ENCODE measurements at places on chromosomes 6 and 20.

GRCh38 chr6:152261179-152261578 lies 376.0 kb downstream of the SYNE1 start:
- no peak for DNase-seq

DNA sequence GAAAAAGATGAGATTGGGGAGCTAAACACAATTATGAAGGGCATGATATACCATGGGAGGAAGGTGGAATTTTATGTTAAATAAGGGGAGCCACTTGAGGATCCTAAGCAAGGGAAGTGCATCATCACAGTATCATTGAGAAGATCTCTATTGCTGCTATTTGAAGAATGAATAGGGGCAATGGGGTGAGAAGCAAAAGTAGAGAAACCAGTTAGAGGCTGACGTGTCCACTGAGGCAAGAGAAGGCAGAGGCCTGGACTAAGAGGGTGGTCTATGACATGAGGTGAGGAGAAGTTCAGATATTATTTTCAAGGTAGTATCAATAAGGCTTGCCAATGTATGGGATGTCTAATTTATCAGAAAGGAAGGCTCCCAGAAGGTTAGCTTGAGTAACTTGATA lies 111.6 kb downstream of the TENT5A start:
- no peak for DNase-seq

GRCh38 chr6:98724537-98724936 lies 109.8 kb upstream of the POU3F2 start:
- no peak for DNase-seq

DNA sequence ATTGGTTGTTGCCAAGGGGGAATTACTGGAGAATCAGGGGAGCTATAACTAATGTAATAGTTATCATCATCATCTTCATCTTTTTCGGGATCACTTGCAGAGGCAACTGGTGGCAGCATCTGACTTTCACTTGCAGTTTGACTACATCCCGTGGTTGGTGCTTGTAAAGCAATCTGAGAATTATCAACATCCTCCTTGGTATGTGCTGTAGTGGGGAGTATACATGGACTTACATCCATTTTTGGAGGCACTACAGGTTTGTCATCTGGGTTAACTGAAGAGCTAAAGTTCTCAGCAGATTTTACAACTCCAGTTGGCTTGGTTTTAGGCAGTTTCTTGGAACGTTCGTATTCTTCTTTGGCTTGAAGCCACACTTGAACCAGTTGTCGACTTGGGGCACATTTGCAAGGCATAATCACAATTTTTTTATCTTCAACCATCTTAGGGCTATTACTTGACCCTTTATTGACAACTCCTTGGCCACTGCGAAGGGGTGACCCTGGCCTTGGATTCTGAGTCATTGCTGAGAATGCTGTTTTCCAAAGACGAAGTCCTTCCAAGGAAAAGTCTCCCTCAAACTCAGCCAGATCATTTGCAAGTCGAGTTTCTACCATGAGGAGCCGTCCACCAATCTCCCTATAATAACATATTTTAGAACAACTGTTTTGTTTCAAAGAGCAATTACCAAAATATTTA lies 115.5 kb downstream of the REV3L start:
- DNase-seq, result no peak

DNA sequence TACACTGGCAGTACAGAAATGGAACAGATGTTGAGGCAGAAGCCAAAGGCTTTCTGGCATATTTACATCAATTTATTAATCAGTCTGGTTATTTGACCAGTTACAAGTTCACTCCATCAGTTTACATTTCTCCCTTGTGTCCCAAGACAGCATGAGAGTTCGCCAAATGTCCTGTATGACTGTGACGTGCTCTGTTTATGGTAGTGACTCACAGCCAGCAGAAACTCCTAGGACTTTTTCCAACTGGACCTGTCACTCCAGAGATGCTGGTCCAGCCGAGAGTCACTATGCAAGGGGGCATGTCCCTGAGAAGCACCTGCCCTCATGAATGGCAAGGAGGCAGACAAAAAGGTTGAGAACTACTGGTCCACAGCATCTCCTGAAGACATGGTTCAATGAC lies 160.0 kb downstream of the LRFN2 start:
- DNase-seq, result no peak

DNA sequence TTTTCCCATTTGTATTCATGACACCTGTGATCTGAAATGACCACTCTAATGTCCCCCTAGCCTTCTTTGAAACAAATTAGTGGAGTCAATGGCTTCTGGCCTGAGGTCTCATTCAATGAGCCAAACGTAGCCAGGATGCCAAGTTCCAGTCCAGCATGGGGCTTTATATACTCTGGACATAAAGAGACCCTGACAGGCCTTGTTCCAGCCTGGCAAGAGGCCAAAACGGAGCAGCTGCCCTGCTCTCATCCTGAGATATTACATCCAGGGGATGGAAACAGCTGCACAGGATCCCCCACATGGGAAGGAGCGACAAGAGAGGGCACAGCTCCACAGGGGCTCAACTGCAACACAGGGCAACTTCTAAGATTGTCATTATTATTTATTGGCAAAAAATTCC lies 437.8 kb downstream of the CDH26 start:
- DNase-seq, result no peak

- DNase-seq, result no peak
Measured at GRCh38 chr6:56551409-56552120, 91.1 kb downstream of the DST start.

- peak; percentile 28 for DNase-seq
Measured at GRCh38 chr6:148760568-148761526, 14.0 kb downstream of the UST start.

DNA sequence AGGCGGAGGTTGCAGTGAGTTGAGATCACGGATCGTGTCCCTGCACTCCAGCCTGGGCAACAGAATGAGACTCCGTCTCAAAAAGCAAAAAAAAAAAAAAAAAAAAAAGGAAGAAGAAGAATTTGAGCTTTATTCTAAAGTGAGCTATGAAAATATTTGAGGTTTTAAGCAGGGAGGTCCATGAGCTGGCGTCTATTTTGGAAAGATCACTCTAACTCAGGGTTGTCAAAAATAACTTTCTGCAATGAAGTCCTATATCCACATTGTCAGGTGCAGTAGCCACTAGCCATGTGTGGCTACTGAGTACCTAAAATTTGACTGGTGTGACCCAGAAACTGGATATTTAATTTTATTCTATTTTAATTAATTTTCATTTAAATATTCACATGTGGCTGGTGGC lies 217.1 kb downstream of the PTPRT start:
- DNase-seq, result no peak

DNA sequence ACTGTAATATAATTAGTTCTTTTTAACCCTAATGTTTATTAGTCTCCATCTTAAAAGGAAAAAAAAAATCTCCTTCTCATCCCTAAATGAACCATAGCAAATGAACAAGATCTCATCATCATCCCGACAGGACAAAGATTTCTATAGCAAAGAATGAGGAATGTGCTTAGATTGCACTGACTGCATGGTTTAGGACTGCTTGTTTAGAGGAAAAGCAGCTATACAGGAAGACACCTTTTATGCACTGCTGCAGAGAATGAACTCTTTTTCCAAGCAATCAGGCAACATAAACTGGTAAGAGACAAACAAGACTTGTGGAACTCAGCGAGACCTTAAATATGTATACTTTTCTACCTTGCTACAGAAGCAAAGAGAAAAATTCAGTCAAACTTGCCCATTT lies 26.8 kb downstream of the CSNK2A1 start:
- no peak for DNase-seq

DNA sequence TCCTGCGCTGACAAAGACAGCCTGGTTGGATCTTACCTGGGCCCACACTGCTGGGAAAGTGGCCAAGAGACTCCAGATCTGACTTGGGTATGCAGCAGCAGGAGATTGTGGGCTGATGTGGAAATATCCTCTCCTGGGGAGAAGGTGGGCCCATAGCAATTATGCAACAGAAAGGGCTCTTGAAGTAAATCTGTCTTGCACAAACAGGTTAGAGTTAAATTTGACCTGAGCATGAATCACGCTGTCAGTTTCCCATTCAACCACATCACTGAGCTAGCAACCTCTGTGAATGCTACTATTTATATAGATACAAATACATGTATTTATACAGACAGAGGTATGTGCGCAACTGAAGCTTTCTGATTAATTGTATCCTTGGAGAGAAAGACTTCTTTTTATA lies 28.3 kb upstream of the PDYN start:
- DNase-seq, result no peak

GRCh38 chr6:20352346-20352745 lies 49.3 kb upstream of the E2F3 start:
- DNase-seq, result no peak

DNA sequence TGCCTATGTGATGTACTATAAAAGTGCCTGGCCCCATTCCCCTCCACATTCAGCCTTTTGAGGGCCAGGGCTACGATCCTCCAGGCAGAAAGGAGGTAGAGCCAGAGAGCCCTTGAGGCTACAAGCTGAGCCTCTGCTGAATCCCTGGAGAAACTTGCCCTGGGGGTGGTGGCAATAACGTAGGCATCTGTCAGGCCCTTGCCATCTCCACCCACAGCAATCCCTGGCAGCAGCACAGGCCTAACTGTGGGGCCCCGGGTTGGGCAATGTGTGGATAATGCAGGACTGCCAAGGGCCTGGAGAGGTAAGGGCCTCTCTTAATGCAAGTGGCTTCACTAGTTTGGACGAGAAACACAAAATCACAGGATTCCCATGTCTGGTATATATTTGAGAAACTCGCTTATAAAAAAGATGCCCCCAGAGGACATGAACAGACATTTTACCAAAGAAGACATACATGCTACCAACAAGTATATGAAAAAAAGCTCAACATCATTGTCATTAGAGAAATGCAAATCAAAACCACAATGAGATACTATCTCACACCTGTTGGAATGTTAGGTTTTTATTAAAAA lies 99.0 kb downstream of the QRSL1 start:
- no peak for DNase-seq

DNA sequence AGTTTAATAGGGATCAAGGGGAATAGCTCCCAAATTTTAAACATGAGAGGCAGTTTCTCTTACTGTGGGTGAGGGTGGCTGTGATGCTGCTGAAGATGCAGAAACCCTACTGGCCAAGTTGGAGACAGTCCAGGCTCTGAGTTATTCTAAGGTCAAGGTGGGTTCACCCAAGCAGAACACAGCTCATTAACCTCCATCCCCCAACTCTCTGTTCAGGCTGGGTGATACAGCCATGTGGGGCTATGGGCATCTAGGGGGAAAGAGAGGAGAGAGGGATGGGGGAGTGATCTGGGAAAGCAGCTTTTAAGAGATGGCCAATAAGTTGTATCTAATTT lies 18.9 kb upstream of the TRAM2 start:
- no peak for DNase-seq

- no peak for DNase-seq
Measured at GRCh38 chr20:59828125-59829053, 105.0 kb downstream of the SYCP2 start.

DNA sequence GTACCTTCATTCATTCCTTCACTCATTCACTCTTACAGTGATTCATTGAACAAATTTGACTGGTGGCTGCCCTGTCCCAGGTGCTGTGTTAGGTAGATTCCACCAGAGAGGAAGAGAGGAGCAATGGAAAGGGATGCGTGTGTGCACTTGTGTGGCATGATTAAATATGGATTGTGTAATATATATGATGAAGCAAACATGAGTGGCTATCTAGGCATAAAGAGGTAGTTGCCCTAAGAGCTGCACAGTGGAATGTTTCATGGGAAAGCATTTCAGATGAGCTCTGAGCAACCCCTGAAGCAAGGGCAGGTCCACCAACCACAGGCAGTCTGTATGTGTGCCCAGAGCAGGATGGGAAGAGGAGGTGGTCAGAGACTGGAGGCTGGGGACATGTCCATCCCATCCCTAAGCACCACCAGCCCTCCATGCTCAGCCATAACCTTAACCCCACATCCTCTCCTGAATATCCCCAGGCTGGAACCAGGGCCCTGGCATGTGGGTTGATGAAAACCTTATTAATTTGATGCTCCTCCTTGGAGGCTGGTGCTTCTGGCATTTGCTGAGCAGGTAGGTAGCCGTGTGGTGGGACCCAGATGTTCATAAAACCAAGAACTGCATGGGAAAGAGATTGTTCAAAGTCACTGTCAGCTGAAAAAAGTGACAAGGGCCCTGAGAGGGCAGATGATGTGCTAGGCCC lies 226.2 kb downstream of the SYNDIG1 start:
- DNase-seq, result no peak

DNA sequence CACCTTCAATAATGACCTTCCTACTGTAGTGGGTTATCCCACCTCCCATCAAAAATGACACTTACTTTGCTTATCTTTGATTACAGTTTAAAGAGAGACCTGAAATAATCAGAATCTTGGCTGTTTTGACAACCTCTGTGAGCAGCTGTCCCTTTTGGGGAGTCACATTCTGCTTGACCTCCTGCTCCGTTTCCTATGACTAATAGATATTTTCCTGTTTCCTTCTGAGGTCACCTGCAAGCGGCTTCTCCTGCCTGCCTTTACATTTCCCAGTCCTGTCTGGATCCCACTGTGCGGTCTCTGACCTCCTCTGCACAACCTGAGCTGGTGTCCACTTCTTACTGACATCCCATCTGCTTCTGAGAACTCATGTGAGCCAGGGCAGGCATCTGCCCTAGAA lies 54.2 kb downstream of the TRAM2 start:
- DNase-seq, result no peak

GRCh38 chr6:151229401-151230276 lies 10.1 kb upstream of the AKAP12 start:
- DNase-seq, result no peak

DNA sequence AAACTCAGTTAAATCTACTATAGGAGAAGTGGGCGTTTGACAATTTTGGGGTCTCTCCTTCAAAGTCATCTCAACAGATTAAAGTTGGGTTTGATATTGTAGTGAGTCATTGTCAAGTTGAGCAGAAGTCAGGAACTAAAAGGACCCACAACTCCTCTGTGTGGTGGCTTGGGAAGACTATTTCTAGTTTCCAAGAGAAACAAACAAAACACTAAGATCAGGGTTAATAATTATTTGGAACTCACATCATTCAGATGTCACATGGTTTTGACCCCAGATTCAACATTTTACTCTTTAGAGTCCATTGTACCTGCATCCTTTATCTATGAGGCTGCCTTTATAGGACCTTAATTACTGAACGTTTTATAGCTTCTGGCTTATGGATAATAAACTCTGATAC lies 45.3 kb upstream of the TINAG start:
- no peak for DNase-seq

- DNase-seq, result no peak
Measured at GRCh38 chr20:63959699-63960075, 3.5 kb upstream of the UCKL1 start.

- no peak for DNase-seq
Measured at GRCh38 chr20:17500826-17501225, 30.4 kb downstream of the BFSP1 start.

DNA sequence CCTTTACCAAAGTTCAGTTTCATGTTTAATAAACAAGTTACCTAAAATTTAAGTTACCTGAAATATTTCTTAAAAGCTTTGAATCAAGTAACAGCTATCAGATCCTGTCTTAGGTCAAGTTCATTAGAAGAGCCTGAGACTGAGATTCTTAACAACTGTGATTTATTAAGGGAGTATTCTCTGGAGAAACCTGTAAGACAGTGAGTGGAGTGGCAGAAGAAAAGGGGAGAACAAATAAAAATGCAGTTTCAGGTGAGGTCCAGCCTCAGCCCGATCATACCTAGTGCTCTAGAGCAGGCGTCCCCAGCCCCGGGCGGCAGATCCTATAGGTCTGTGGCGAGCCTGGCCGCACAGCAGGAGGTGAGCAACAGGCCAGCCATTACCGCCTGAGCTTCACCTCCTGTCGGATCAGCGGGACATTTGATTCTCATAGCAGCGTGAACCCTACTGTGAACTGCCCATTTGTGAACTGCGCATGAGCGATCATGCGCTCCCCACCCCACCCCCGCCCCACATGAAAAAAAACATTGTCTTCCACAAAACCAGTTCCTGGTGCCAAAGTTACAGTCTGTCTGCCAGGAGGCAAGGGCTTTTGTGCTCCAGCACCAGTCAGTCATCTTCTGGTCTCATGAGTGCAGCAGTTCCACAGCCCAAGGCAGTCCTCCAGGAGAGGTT lies 59.2 kb upstream of the ADGRB3 start:
- DNase-seq, result peak; percentile 81

All from NCI-H2107 (cell line).